Islet precursor cell (in vitro differentiated cells): ENCODE measurements at places on chromosomes 7 and 10.

- DNase-seq: no peak
Measured at GRCh38 chr7:46654546-46655443, 733.7 kb upstream of the IGFBP3 start.

GRCh38 chr10:23325132-23325531 lies 19.5 kb downstream of the C10orf67 start:
- DNase-seq: no peak

GRCh38 chr7:631964-632830 lies 94.3 kb upstream of the DNAAF5 start:
- no peak for DNase-seq

GRCh38 chr7:11332186-11332864 lies 358.7 kb downstream of the PHF14 start:
- no peak for DNase-seq

DNA sequence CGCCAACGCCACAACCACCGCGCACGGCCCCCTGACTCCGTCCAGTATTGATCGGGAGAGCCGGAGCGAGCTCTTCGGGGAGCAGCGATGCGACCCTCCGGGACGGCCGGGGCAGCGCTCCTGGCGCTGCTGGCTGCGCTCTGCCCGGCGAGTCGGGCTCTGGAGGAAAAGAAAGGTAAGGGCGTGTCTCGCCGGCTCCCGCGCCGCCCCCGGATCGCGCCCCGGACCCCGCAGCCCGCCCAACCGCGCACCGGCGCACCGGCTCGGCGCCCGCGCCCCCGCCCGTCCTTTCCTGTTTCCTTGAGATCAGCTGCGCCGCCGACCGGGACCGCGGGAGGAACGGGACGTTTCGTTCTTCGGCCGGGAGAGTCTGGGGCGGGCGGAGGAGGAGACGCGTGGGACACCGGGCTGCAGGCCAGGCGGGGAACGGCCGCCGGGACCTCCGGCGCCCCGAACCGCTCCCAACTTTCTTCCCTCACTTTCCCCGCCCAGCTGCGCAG lies 424 bp downstream of the EGFR start:
- DNase-seq: peak; percentile 73

DNA sequence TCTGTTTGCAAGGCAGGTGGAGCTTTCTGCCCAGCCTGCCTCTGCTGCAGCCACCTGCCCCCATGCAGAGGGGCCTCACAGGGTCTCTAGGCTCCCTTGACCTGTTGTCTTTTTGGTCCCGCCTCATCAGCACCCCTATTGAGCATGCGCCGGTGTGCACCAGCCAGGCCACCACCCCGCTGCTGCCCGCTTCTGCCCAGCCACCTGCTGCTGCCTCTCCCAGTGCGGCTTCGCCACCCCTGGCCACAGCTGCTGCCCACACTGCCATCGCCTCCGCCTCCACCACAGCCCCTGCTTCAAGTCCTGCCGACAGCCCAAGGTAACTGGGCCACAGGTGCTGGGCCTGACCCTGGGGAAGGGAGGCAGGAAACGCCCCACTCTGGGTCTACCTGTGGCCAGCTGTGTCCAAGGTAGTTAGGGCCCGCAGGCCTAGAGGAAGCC lies 38.1 kb downstream of the LDB3 start:
- no peak for DNase-seq

- DNase-seq: no peak
Measured at GRCh38 chr7:100673942-100674410, 436 bp downstream of the GNB2 start.

GRCh38 chr7:159070431-159071148 lies 74.1 kb downstream of the VIPR2 start:
- peak; percentile 11 for DNase-seq

- peak; percentile 77 for DNase-seq
Measured at GRCh38 chr10:93762979-93763391, 5.2 kb downstream of the LGI1 start.

GRCh38 chr7:139731802-139732470 lies 45.9 kb downstream of the HIPK2 start:
- no peak for DNase-seq

DNA sequence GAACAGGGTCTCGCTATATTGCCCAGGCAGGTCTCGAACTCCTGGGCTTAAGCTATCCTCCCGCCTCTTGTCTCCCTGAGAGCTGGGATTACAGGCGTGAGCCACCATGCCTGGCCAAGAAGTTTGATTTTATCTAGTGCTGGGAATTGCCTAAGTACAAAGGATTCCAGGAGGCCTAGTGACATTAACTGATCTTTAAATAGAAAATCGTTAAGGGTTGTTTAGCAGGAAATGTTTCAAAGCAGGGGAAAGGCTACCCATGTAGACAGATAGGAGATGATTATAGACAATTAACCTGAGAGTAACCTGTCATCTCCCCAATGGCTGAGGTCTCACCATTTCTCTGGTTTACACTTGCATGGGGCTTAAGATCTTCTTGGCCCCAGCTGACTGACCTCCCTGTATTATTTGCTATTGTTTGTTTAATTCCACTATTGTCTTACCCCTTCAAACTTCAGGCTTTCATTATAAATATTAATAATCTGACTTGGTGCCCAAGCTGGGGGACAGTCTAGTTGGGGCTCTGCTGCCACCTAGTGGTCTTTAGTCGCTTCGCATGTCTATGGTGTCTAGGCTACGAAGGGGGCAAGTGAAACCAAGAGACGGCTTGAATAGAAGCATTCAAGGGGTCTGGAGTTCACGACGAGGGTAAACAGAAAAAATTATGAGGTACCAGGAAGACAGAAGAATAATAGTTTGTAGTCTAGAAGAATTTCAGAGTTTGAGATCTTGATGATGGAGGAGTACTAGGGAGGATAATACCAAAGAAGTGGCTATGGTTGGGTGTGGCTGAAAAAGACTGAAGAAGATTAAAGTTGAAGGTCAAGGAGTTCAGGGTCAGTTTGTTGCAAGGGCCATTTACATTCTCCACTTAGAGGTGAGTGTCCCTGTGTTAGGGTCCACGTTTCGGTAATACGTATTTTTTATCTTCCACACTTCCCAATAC lies 40.4 kb upstream of the BPGM start:
- DNase-seq: peak; percentile 66

GRCh38 chr10:32446536-32447406 lies 831 bp downstream of the CCDC7 start:
- DNase-seq: no peak

DNA sequence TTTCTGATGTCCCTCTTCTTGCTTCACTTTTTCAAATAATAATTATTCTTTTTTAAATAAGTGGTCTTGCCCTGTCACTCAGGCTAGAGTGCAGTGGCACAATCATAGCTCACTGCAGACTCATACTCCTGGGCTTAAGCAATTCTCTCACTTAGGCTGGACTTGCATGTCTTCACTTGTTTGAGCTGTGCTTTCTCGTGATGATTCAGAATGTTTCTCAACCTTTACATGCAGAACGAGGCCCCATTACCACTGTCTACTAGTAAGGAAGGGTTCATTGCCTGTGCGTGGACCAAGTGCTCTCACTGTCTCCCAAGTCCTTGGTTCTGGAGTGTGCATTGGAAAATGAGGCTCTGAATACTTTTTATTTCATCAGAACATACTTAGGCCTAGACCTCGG lies 468.6 kb upstream of the COBL start:
- DNase-seq: no peak

GRCh38 chr7:351256-351655 lies 61.3 kb downstream of the FOXL3 start:
- DNase-seq: no peak

GRCh38 chr10:18140957-18141845 lies 977 bp downstream of the CACNB2 start:
- peak; percentile 57 for DNase-seq

DNA sequence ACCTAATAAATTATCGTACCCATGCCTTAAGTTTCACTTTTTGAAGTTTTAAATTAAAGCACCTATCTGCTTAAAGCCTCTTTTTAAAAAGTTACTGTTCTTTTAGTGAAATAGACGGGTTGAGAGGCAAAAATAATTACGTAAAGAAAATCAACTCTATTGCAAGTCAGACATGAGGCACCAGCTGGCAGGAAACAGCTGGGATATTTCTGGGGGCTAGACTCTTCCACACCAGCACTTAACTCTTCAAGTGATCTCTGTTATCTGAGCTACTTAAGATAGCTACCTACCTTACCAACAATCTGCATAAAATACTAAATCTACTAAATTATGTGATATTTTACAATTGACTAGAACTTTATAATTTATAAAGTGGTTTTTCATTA lies 35.8 kb downstream of the GBF1 start:
- DNase-seq: no peak

DNA sequence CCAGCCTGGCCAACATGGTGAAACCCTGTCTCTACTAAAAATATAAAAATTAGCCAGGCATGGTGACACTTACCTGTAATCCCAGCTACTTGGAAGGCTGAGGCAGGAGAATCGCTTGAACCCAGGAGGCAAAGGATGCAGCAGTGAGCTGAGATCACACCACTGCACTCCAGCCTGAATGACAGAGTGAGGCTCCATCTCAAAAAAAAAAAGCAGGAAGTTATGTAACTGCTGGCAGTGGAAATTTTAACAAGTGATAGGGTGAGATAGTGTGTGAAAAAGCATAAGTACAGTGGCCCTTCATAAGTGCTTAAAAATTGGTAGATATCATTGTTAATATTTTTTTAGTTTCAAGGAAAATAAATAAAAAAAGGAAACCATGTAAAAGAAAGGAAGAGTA lies 12.3 kb downstream of the AKR1C3 start:
- no peak for DNase-seq

DNA sequence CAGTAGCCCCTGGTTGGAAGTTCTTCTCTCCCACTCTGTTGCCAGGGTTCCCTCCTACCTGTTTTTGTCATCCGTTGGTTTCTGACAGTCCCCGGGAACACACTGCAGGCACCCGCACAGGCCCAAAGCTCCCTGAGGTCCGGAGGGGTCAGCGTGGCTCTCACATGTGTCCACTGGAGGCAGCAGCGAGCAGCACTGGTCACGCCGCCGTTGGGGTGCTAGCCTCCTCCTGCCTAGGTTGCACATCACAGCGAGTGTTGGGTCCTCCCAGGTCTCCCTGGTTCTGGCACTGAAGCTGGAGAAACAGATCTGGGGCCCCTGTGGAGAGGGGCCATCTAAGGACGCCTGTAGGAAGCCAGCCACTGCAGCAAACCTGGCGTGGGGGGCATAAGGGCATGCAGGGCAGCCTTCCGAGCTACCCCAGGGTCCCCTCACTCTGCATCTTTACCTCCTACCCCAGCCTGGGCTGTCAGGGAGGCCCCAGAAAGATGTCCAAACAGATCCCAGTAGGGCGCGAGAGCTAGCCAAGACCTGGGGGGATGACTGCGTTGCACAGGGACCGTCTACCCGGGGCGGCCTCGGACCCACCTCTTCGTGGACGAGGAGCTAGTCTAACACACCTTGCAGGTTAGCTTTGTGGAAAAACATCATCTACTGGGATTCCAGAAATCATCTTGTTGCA lies 28.9 kb downstream of the LRRC27 start:
- peak; percentile 65 for DNase-seq

DNA sequence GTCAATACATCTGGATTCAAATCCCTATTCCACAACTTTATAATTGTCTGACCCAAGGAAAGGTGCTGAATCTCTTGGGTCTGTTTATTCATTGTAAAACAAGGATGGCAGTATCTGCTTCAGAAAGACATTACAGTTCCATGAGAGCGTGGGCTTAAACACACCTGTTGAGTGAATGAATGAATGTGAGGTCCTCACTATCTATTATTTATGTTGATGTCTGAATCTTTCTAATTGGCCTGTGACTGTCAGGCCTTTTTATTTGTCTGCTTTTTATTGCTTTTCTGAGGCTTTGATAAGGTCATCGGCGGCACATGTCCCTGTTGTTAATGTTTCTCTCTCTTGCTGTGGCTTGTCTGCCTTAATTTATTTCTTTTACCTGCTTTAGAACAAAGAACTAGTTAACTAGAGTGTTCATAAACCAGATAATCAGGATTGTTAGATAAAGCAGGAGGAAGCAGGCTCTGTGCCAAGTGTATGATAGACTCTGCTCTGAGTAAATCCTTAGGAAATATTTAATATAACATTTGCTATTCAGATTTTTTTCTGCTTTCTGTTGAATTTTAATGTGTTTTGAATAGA lies 42.3 kb upstream of the CYCS start:
- no peak for DNase-seq

DNA sequence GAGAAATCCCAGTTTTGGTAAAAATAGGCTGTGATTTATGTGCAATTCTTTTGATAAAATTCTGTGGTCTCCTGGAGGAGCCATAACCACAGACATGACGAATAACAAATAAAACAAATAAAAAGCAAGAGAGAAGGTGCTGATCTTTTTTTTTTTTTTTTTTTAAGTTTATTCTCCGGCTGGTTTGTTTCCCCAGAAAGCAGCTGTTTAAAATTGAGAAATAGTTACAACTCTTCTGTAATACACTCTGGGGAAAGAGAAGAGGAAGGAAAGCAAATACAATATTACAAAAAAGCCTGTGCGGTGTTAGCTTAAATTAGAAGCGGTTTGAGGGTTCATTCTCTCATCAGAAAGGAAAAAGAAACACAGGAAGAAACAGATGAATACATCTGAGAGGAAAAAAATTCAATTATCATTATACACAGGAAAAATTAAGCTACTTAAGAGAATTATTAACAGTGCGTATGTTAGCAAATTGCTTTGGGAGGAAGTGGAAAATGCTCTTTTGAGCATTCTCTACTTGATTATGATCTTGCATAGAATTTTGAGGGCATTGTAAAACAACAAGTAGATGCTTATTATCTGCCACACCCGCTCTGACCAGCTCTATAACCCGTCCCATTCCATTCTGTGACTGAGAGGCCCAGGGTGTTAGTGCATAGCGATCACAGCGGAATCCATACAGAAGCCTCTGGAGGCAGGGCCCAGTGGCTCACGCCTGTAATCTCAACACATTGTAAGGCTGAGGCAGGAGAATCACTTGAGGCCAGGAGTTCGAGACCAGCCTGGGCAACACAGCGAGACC lies 40.6 kb upstream of the WAC start:
- DNase-seq: no peak

DNA sequence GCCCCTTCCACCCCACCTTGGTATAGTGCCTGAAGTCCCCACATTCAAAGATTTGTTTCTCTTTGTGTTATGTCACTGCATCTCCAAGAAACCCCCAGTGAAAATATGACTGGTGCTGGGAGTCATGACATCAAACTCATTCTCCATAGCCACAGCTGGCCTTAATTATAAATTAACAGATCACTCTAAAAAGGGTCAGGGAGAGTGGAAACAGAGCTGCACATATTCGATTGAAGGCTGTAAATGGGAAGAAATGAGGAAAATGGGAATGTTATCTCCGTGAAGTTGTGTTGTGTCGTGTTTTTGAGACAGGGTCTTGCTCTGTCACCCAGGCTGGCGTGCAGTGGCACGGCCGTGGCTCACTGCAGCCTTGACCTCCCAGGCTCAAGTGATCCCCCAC lies 24.2 kb upstream of the NUP42 start:
- no peak for DNase-seq

DNA sequence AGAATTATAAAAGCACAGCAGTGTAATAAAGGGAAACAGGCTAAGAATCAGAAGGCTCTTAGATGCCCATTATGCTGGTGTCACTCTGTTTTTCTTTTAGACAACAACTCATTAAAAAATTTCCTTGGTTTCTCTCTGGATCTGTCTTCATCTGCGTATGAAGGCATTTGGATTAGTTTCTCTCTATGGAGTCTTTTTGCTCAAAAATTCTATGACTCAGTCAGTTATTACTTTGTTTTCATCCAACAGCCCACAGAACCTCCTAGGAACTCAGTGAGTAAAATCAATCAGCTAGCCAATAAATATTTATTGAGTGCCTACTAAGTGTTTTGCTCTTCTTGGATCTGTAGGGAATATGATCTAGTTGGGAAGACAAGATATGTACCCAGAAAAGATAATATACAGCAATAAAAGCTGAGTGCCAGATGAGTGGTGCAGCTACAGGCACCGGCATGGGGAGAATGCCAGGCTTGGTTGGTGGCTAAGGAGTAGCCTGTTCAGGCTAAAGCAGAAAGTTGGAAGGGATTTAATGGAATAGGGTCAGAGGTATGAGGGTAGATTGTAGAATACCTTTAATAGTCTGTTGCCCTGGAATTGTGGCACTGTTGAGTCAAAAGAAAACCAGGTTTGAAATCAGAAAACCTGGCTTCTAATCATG lies 156.2 kb downstream of the LRRC4 start:
- no peak for DNase-seq
